T-helper 2 cell treated with Interferon-gamma antibody and Interleukin-4, amounts not matched to agents 5 μg/mL and 100 μg/mL, for 36 hours (primary cell): ENCODE measurements at places on chromosomes 4 and X.

GRCh38 chrX:130702867-130703707 is 199.9 kb downstream of the ENOX2 start:
- no peak overlapping the region for H3K27ac ChIP-seq
- H3K4me3 ChIP-seq, result no peak overlapping the region
- H3K36me3 ChIP-seq, result peaks cover 1% of the 10 kb centered on the region

- peaks cover 31% of the 10 kb centered on the region for H3K27me3 ChIP-seq
- peaks cover 2% of the 10 kb centered on the region for H3K4me1 ChIP-seq
Measured at GRCh38 chr4:168654104-168654847, 157.4 kb downstream of the PALLD start.

- H3K27ac ChIP-seq, result no peak overlapping the region
- H3K4me1 ChIP-seq, result peaks cover 9% of the 10 kb centered on the region
- H3K36me3 ChIP-seq, result no peaks in the 10 kb centered on the region
Measured at GRCh38 chr4:143399113-143399949, 62.7 kb downstream of the GAB1 start.

GRCh38 chr4:89661173-89661899 is 175.6 kb downstream of the SNCA start:
- H3K4me1 ChIP-seq, result peaks cover 4% of the 10 kb centered on the region
- H3K36me3 ChIP-seq, result no peaks in the 10 kb centered on the region
- H3K27ac ChIP-seq, result no peak overlapping the region
- no peak overlapping the region for H3K4me3 ChIP-seq
- DNase-seq, result no peak

DNA sequence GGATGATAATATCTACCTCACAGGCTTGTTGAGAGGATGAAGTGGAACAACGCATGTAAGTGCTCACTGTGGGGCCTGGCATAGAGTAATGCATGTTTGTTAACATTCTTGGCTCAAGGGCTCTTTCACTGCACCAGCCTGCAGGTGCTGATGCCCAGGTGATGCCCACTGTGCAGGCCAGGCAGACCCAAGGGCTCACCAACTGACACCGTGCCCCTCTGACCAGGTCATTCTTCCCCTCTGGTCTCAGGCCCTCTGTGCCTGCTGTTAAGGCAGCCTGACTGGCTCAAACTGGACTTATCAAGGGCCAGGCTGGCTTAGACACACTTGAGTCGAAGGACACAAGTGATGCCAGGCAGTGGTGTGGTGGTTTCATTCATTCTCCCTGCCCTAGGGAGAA is 90.5 kb downstream of the PJA1 start:
- no peak overlapping the region for H3K4me3 ChIP-seq
- no peak overlapping the region for H3K27ac ChIP-seq
- no peaks in the 10 kb centered on the region for H3K27me3 ChIP-seq
- no peaks in the 10 kb centered on the region for H3K36me3 ChIP-seq
- H3K4me1 ChIP-seq, result no peaks in the 10 kb centered on the region

GRCh38 chr4:151643564-151643963 is 117.2 kb downstream of the GATB start:
- no peak overlapping the region for H3K4me3 ChIP-seq
- H3K27me3 ChIP-seq, result peaks cover 3% of the 10 kb centered on the region
- H3K4me1 ChIP-seq, result no peaks in the 10 kb centered on the region
- DNase-seq, result no peak

- peak overlapping the region; percentile 61 for H3K27ac ChIP-seq
- H3K27me3 ChIP-seq, result no peaks in the 10 kb centered on the region
- no peak overlapping the region for H3K4me3 ChIP-seq
- H3K4me1 ChIP-seq, result peaks cover 49% of the 10 kb centered on the region
- H3K36me3 ChIP-seq, result no peaks in the 10 kb centered on the region
Measured at GRCh38 chr4:158802914-158803313, 34.1 kb downstream of the FNIP2 start.

DNA sequence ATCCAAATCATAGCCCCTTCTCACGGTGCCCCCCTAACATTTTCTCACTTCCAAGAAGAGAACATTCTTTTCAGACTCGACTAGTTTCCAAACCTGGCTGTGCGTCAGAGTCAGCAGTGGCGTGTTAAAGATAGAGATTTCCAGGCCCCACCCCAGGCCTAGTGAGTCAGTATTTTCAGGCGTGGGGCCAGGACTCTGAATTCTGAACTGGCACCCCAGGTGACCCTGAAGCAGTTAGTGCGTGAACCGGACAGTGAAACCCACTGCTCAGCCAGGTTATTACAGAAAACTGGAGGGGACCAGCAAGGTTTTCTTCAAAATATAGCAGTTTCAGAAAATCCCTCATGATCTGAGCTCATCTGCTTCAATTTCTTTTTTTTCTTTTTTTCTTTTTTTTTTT is 35.0 kb upstream of the BCOR start:
- no peaks in the 10 kb centered on the region for H3K4me1 ChIP-seq
- no peak overlapping the region for H3K4me3 ChIP-seq
- DNase-seq, result no peak

DNA sequence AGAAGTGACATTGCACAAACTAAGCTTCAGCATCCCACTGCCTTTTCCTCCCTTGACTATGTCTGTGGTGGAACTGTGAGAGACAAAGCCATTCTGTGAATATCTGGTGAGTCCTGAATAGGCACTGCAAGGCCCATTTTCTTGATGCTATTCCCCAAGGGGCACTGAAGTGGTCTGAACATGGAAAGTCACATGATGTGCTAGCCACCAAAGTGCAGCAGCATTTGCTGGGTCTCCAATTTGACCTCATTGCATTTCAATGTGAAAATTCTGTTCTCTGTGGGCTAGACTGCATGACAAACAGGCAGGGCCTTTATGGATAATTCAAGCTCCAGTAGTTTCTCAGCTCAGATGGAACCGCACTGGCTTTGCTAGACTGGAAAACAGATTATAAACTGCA is 627.4 kb upstream of the BOD1L1 start:
- no peak for DNase-seq
- H3K4me3 ChIP-seq, result no peak overlapping the region
- no peaks in the 10 kb centered on the region for H3K36me3 ChIP-seq
- no peaks in the 10 kb centered on the region for H3K4me1 ChIP-seq
- H3K27me3 ChIP-seq, result no peaks in the 10 kb centered on the region
- H3K27ac ChIP-seq, result no peak overlapping the region

- peaks cover 56% of the 10 kb centered on the region for H3K27me3 ChIP-seq
- peaks cover 9% of the 10 kb centered on the region for H3K4me1 ChIP-seq
- H3K36me3 ChIP-seq, result no peaks in the 10 kb centered on the region
- H3K27ac ChIP-seq, result no peak overlapping the region
- no peak for DNase-seq
- no peak overlapping the region for H3K4me3 ChIP-seq
Measured at GRCh38 chr4:54661686-54662085, 3.9 kb downstream of the KIT start.

- H3K4me1 ChIP-seq, result no peaks in the 10 kb centered on the region
- no peaks in the 10 kb centered on the region for H3K27me3 ChIP-seq
- H3K4me3 ChIP-seq, result no peak overlapping the region
- H3K36me3 ChIP-seq, result no peaks in the 10 kb centered on the region
- no peak overlapping the region for H3K27ac ChIP-seq
Measured at GRCh38 chrX:31921236-31921635, 849.4 kb upstream of the FTHL17 start.

- H3K27ac ChIP-seq, result no peak overlapping the region
- no peaks in the 10 kb centered on the region for H3K4me1 ChIP-seq
- no peaks in the 10 kb centered on the region for H3K27me3 ChIP-seq
- H3K4me3 ChIP-seq, result no peak overlapping the region
- no peak for DNase-seq
Measured at GRCh38 chr4:174789657-174790056, 39.4 kb downstream of the GLRA3 start.
